ENCODE measurements at places on chromosomes 5 and 9.

- DNase-seq, result no peak
Observed at GRCh38 chr9:4211806-4212205, 88.1 kb downstream of the GLIS3 start.

- no peak for DNase-seq
Observed at GRCh38 chr5:138032028-138032571, 779 bp downstream of the FAM13B start.

DNA sequence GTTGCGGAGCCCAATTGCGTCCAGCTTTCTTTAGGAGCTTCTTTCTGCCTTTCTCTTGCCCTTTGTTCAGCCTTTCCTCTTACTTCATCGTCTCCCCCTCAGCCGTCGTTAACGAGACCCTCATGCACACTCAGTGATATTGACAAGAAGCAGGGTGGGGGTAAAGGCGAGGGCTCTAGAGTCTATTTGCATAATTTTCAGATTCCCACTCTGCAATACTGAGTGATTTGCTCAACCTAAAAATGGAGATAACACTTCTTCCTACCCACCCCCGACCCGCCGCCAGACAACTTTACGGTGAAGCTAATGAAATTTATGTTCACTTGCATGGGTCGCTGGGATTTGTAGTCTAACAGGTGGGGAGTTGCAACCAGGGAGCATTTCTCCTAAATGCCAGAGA lies 1.3 kb upstream of the TBC1D2 start:
- DNase-seq, result no peak

- DNase-seq, result no peak
Observed at GRCh38 chr9:133819923-133820322, 81.8 kb upstream of the SARDH start.

- DNase-seq, result no peak
Observed at GRCh38 chr5:35377653-35378052, 147.4 kb upstream of the PRLR start.

GRCh38 chr5:132962429-132963021 lies 909 bp downstream of the AFF4 start:
- DNase-seq, result no peak

DNA sequence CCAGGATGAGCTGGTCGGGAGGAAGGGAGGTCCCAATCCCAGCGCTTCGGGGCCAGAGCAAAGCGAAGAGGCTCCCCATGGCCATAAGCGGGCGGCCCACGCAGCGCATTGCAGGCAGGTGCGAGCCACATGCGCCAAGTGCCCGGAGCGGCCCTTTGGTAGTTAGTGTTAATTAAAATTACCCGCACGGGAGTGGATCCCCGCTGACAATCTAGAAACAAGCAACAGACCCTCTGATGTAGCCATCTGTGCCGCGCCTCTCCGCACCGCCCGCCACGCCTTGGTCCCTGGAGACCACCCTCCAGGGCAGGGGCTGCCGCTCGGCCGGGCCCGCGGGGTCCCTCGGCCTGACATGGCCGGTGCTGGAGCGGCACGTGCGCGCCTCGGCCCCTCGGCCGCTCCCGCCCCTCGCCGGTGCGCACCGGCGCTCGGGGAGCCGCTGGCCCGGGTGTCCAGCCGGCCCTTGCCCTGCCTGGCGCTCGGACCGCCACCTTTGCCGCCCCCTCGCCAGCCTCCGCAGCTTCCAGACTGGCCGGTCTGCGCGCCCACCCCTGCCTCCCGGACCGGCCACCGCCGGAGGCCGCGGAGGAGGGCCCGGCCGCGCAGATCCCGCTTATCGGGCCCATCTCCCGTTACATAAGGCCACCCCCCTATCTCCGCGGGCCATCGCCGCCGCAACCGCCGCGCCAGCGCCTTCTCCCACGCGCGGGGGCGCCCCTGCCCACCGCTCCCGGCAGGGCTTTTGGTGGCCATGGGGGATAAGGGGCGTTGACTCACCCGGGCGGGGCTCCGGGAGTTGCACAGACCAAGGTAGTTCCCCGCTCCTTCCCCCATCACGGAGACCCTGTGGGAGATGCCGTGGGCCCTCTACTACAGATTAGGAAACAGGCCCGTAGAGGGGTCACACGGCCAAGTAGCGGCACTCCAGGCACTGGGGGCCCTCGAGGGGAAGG lies 1.9 kb upstream of the IL13 start:
- peak; percentile 20 for DNase-seq

GRCh38 chr5:164722702-164723101 lies 1217.3 kb downstream of the MAT2B start:
- DNase-seq, result no peak

GRCh38 chr9:5624655-5625054 lies 4.3 kb upstream of the RIC1 start:
- no peak for DNase-seq

- no peak for DNase-seq
Observed at GRCh38 chr9:114619191-114619761, 8.2 kb downstream of the TMEM268 start.

- DNase-seq, result no peak
Observed at GRCh38 chr5:94969174-94969573, 315.7 kb downstream of the MCTP1 start.

GRCh38 chr9:89835666-89836065 lies 230.9 kb downstream of the GADD45G start:
- DNase-seq, result no peak

DNA sequence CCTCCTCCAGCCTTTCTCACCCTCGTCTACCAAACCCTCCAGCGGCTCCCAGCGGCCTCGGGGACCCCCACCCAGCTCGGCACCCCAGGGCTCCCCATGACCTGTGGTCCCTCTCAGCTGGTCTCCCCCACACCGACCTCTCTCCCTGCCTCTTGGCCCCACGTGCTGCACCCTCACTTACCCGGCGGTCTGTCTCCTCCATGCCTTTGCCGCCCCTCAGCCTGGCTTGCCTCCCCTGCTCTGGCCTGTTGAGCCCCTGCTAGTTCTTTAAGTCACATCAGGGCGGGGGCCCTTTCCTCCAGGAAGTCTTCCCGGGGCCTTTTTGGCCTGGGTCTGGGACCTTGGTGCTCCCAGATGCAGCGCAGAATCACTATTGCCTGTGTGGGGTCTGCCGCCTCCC lies 81.5 kb downstream of the LMX1B start:
- DNase-seq, result no peak

DNA sequence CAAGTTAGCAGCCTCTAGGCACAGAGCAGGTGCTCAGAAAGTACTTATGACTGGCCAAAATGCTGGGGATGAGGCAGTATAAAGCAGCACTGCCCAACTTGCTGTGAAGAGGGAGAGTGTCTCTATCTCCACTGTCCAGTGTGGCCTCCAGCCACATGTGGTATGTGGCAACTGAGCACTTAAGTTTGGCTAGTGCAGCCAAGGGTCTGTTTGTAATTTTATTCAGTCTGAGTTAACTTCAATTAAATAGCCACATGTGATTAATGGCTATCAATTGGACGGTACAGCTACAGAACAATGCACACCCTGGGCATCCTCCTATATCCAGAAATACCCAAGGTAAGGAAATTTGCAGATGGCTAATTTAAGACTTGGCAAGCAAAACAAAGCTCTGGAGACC lies 26.9 kb downstream of the ROR2 start:
- no peak for DNase-seq

GRCh38 chr5:149267241-149267973 lies 4.3 kb upstream of the AFAP1L1 start:
- DNase-seq, result no peak

- DNase-seq, result no peak
Observed at GRCh38 chr5:138148811-138149210, 9.6 kb upstream of the NME5 start.

DNA sequence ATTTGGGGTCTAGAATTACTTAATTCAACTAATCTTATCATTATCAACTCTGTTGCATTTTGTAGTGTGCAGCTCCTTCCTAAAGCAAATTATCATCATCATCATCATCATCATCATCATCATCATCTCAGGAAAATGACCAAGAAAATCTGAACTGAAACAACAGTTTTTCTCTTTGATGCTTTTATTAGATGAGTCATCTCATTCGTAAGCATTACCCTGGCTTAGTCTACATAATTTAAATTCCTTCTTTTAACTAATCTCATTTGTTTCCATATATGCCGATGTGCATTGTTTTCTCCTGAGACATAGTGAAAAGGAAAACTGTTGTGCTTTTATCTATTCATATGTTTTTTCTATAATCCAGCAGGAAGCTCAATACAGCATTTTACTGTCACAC lies 173.0 kb upstream of the PDE4D start:
- DNase-seq, result no peak

GRCh38 chr9:116288658-116289057 lies 135.1 kb downstream of the PAPPA start:
- DNase-seq, result no peak

- no peak for DNase-seq
Observed at GRCh38 chr5:159027504-159027903, 72.2 kb downstream of the EBF1 start.

DNA sequence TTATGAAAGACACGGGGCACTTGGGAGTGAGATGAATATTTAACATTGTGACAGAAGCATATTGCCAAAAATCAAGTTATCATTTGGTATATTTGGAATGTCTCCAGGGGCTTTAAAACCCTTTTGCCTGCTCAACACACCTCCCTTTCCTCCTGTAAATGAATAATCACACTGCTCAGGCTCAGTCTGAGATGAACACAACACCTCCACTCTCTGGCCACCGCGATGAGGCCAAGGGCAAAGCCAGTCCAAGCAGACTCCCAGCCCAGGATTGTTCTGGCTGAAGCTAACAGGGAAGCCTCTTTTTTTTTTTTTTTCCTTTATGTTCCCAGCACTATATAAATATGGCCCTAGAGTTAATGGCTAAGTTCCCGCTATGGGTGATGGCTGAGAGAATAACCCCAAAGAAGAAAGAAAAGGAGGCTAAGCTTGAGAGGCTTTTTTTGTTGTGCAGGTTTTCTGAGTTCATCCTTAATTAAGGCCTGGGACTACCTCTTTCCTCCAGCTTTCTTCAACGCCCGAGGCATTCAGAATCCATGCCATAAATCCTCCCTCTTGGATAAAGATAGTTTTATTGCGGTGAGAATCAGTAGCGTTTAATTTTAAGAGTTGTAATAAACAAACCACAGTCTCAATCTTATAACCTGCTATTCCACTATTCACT lies 10.5 kb upstream of the ERAP1 start:
- no peak for DNase-seq

Measured in stimulated activated CD4-positive, alpha-beta T cell treated with anti-CD3 and anti-CD28 coated beads, Interleukin-15, amount 100 ng/mL, for 1 hour (primary cell).